ENCODE measurements at places on chromosomes 13 and 19.
A peak's percentile ranks its signal among the peaks of the same experiment; 100 is the strongest.

- DNase-seq, result no peak
Observed at GRCh38 chr13:78029901-78030300, 111.3 kb upstream of the EDNRB start.

DNA sequence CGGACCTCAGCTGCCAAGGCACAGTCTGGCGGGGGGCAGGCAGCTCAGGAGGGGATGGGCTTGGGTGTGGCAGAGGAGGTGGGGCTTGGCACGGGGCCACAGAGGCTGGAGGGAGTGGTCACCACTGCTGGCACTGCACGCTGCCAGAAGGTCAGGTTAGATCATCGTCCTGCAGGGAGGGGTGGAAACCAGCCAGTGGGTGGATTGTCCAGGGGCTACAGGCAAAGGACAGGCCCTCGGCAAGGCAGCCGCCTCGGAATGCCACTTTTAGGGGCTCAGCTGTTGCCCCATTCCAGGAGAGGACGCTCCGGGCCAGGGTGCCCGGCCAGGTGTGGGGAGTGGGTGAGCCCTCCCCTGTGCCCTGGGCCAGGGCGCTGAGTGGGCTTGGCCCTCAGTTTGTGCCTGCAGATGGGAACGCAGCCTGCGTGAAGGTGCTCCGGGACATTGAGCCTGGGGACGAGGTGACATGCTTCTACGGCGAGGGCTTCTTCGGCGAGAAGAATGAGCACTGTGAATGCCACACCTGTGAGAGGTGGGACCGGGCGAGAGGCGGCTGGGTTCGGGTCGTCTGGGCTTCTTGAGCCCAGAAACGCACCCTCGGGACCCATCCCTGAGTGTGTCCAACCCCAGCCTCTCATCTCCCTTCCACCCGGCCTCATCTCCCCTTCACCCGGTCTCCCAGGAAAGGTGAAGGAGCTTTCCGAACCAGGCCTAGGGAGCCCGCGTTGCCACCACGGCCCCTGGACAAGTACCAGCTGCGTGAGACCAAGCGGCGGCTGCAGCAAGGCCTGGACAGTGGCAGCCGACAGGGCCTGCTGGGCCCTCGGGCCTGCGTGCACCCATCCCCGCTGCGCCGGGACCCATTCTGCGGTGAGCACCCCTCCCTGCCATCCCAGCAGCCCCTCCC lies 6.4 kb downstream of the KMT5C start:
- DNase-seq, result no peak

DNA sequence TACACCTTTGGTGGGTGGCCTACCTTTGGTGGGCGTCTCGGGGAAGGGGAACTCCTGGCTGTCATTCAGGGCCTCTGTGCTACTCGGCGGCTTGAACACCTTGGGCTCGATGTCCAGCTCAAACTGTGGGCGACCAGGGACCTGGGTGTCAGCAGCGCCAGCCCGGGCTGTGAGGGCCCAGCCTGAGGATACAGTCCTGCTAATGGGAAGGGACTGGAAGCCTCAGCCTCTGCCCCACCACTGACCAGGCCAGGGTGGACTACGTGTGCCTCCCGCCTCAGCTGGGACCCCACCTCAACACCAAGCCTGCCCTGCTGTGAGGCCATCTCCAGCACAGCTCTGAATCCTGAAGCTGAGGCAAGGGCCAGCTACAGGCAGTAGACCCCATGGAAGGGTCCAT lies 7.7 kb downstream of the TMEM259 start:
- no peak for DNase-seq

GRCh38 chr19:39203372-39204341 lies at the start of gene SYCN:
Gene SYCN, minus strand, starts transcription at chr19:39204263. Its CDS starts 9 bp downstream, at chr19:39204254.
- DNase-seq, result no peak

GRCh38 chr19:14310055-14310454 lies 71.2 kb upstream of the ADGRE5 start:
- no peak for DNase-seq

DNA sequence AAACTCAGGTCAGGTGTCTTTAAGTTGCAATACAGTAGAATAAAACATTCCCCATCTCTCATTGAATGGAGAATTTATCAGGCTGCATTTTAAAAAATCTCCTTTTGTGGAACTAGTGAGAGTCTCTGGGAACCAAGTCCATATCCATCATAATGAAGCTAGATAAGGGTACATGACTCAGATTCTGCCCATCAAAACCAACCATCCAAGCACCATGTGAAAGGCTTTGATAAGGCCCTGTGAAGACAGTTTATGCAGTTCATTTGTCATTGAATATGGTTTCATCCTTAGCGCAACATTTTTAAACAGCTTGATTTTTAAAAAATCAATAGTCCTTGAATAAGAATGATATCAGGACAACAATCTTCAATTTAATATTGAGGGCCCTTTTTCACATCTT lies 56.3 kb upstream of the DIAPH3 start:
- DNase-seq, result no peak

DNA sequence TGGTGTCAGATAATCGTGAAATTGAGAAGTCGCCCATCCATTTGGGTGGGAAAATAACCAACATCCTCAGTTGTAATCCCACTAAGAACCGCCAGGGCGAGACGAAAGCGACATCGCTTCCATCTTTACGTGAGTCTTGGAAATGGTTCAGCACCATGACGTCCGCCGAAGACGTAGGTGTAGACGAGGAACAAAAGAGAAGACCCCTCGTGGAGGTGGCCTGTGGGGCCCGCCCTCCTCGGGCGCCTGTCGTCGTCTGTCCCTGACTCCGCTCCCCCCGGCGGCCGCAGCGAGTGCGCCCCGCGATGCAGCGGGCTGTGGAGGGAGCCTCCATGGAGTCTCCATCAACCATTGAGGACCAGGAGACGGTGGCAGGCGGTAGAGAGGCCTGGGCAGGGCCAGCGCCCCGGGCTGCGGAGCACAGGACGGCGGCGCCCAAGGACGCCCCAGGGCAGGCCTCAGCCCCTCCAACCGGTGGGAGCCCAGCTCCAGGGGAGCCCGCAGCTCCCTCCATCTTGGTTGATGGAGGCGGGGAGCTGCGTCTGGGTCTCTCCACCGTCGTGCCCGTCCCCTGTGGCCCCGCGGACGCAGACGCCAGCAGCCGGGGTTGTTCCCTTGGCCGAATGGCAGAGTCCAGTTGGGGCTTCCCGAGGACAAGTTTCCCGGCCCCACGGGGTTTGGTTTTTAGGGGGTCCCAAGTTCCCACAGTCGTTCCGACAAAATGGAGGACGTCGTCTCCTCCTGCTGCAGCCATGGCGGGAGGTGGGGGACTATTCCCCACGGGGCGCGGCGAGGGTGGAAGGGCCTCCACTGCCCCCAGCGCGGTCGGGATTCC lies 990 bp upstream of the ZMYM2 start:
- DNase-seq, result peak; percentile 88

DNA sequence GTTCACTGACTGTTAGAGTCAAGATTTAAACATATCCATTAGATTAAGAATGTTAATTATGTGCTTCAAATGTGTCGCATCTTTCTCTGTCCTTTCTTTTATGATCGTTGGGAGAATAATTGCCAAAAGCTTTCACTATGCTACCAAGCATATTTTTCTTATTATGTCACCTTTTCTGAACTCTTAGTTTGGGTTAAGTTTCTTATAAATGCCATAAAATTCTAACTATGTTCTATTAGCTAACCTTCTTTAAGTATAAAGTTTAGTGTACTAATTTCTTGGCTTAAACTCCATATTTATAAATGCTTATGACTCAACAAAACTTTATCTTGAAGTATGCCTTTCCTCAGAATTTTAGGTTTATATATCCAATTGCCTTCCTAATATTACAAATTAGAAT lies 1759.4 kb downstream of the PCDH9 start:
- no peak for DNase-seq

DNA sequence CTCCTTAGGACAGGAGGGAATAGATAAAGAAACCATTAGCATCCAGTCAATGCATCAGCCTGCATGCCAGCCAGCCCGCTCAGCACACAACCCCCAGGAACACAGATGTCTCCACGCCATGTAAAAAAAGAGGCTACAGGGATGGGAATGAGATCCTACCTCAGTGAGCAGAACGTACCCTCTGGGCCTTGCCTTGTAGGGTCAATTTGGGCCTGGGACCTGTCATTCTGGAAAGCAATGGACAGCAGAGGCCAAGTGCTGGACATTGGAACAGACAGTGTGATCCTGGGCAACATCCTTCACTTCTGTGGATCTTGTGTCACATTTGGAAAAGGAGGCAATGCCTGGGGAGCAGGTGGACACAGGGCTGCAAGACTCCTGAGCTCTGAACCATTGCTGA lies 26.0 kb downstream of the VSTM2B start:
- DNase-seq, result no peak

GRCh38 chr19:21851596-21852345 lies 15.8 kb upstream of the ZNF43 start:
- DNase-seq, result peak; percentile 91

GRCh38 chr13:52161181-52161646 lies 1.8 kb upstream of the NEK3 start:
- DNase-seq, result no peak

DNA sequence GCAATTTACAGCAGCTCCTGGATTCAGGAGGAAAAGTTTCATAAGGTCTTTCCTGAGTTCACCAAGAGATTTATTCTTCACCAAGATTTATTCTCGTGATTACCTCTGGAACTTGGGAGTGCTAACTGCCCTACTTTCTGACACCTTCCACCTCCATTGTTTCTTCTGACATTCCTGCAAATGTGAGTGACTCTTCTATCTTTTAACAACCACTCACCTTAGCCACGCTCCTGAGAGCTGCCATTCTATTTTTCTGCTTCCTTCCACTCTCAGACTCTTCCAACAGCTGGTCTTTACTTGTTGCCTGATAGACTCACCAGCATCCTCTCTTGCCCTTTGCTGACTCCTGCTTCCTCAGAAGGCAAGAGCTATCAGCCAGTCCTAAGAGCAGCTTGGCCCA lies 11.5 kb upstream of the CBY2 start:
- DNase-seq, result no peak

GRCh38 chr19:58368561-58369360 lies 6.2 kb upstream of the ZNF497 start:
- no peak for DNase-seq

DNA sequence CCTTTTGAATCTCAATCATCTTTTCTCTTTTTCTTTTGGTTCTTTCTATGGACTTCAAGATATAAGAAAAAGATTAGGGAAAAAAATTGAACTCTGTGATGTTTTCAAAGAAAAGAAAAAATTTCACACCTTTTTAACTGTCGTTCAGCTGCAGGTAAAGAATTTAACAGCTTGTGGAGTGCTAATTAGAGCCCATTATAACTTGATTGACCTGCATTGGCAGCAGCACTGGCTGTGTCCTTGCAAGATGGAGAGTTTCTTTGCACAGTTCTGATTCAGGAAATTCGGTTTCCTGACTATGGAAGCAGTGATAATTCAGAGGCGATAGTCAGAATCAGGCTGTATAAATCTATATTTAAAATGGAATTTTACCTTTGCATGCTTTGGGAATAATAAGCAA lies 183.2 kb upstream of the DACH1 start:
- DNase-seq, result no peak

- no peak for DNase-seq
Observed at GRCh38 chr19:29372921-29373797, 152.6 kb upstream of the VSTM2B start.

GRCh38 chr13:76222511-76222910 lies 586.4 kb downstream of the LMO7 start:
- no peak for DNase-seq

DNA sequence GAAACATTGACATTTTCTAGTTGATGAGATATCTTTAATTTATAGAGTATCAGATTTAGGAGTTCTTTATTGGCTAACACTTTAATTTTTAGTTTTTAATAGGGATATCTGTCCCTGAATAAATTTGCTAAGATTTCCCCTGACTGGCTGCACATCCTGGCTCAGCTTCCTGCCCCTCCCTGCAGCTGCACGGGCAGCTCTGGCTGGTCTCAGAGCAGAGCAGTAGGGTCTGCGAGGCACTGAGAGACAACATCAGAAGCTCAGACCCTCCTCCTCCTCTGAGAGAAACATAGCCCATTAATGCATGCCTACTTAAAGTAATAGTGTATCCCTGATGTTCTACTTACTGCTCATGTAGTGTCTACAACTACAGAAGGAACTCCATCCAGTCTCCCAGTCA lies 139.2 kb downstream of the TNFSF13B start:
- DNase-seq, result peak; percentile 7

GRCh38 chr13:40189426-40189825 lies 477.0 kb downstream of the FOXO1 start:
- peak; percentile 54 for DNase-seq

DNA sequence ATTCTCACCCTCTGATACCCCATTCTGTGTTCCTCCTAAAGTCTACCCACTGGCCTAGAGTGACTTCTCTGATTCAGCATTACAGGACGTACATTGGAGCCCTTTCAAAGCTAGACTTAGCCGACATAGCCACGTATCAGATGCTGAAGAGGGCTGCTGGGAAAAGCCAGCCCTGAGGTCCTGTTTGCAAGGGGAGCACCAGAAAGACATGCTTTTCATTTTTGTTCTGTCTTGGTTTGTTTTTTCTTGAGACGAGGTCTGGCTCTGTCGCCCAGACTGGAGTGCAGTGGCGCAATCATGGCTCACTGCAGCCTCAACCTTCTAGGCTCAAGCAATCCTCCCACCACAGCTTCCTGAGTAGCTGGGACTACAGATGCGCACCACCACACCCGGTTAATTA lies 6.3 kb upstream of the ZSWIM4 start:
- peak; percentile 54 for DNase-seq

DNA sequence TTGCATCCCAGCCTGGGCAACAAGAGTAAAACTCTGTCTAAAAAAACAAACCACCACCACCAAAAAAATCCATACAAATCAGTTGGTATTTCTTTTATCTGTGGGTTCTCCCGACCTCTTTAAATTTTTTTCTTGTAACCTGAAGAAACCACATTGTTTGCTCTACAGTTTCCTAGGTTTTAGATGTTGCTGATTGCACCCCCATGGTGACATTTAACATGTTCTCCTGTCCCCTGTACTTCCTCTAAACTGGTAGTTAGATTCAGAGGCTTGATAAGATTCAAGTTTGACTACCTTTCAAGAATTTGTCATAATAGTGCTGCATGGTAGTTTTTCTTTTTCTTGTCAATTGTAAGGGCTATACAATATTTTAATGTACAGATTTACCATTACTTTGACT lies 24.0 kb downstream of the ALG5 start:
- DNase-seq, result no peak

GRCh38 chr19:45467115-45467455 lies 711 bp upstream of the FOSB start:
- no peak for DNase-seq

Data from CD4-positive, alpha-beta T cell treated with Interleukin-2 at 100 ng/mL for 4 hours (primary cell).